Heart right ventricle (tissue), 16 donors: ENCODE measurements at places on chromosomes 11 and 22. TPM values are rescaled to one million over a fixed set of nuclear protein-coding genes. Genes with fewer than 3 reads are reported as not detected.

DNA sequence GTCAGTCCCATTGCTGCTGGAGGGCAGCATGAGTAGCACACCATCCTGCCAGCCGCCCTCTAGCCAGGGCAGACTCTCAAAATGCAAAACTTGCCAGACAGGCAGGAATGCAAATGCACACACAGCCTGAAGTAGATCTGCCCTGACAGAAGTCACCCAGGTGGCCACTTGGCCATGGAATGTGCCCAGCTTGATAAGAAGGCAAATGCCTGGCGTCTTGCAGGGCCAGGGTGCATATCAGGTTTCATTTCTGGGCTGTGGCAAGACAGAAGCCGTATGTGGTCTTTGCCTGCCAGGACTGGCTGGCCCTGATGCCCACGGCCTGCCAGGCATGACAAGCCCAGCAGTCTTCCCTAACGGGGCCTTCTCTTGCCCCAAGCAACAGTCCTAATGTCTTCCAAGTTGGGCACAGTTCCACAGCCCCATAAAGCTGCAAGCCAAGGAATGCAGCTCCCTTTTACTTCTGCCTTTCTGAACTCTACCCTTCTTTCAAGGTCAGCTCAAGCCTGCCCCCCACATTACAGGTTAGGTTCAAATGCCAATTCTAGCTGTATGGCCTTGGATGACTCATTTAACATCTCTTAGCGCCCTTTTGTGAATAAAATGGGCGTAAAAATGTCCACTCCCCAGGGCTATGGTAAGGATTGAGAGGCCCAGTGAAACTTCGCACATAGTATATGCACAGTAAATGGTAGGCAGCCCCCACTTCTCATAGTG lies 29.7 kb downstream of the POU2AF3 start:
- peaks cover 9% of the 10 kb centered on the region for H3K4me1 ChIP-seq
- H3K27me3 ChIP-seq: no peaks in the 10 kb centered on the region
- peak overlapping the region; percentile 14 for H3K27ac ChIP-seq
- H3K36me3 ChIP-seq: no peaks in the 10 kb centered on the region
- H3K4me3 ChIP-seq: no peak overlapping the region
- DNase-seq: peak; percentile 44

- H3K27me3 ChIP-seq: no peaks in the 10 kb centered on the region
- H3K4me1 ChIP-seq: peaks cover 15% of the 10 kb centered on the region
- no peak for DNase-seq
- no peak overlapping the region for H3K4me3 ChIP-seq
- no peak overlapping the region for H3K27ac ChIP-seq
Observed at GRCh38 chr11:1936781-1937615, 10.1 kb upstream of the MRPL23 start.

DNA sequence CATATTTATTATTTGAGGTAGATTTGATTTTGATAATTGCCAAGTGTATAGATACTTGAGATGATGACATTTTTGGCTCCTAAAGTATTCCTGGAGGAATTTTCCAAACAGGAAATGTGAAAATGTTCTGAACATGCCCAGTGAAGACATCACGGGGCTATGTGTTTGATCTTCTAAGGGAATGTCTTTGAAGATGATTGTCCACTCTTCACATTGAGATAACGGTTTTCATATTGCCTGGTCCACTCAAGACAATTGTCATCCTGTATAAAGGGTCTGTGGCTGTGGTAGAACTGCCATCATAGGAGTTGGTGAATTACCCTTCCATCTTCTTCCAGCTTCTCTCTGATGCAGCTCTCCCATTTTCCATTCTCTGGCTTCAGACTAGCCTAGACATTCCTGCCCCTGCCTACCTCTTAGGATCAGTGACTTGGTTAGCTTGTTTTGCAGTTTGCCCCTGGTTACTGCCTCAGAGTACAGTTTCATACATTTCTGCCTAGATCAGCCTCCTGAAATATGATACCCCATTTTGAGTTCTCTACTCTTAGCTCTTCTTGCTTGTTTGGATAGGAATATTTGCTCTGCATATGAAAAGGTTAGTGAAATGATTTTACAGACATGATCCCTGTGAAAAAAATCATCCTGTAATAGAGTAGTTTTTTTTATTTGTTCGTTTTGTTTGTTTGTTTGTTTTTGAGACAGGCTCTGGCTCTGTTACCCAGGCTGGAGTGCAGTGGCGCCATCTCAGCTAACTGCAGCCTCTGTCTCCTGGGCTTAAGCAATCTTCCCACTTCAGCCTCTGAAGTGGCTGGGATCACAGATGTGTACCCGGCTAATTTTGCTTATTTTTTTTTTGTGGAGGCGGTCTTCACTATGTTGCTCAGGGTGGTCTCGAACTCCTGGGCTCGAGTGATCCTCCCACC lies 111.4 kb upstream of the SORL1-AS1 start:
- no peak for DNase-seq
- H3K4me3 ChIP-seq: no peak overlapping the region
- H3K27ac ChIP-seq: no peak overlapping the region
- H3K36me3 ChIP-seq: peaks cover 8% of the 10 kb centered on the region
- H3K4me1 ChIP-seq: no peaks in the 10 kb centered on the region
- H3K27me3 ChIP-seq: no peaks in the 10 kb centered on the region

- H3K27me3 ChIP-seq: peaks cover 12% of the 10 kb centered on the region
- no peaks in the 10 kb centered on the region for H3K4me1 ChIP-seq
Observed at GRCh38 chr22:22400099-22400498, 108.4 kb downstream of the ZNF280B start.

DNA sequence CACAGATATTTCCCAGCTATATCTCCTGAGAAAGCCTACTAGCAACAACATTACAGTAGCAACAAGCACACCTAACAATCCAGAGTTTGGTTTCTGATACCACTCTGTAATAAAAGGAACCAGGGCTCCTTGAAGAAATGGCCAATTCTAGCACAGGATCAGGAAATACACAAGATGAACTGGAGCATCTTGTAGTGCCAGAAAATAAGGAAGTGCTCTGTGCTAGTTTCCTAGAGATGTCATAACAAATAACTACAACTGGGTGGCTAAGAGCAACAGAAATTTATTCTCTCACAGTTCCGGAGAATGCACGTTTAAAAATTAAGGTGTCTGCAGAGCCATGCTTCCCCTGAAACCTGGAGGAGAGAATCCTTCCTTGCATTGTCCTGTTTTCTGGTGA lies 217.8 kb downstream of the KIRREL3 start:
- no peak overlapping the region for H3K4me3 ChIP-seq
- H3K4me1 ChIP-seq: no peaks in the 10 kb centered on the region
- no peak overlapping the region for H3K27ac ChIP-seq

DNA sequence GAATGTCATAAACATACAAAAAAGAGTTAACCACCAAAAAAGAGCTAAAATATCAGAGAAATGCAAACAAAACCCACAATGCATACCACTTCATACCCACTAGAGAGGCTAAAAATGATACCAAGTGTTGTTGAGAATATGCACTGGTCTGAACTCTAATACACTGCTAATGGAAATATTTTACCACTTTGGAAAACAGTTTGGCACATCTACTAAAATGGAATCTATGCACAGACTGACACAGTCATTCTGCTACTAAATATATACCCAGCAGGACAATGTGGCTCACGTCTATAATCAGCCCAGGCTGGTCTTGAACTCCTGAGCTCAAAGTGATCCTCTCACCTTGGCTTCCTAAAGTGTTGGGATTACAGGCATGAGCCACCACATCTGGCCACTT lies 18.0 kb downstream of the MAPK1 start:
- no peak for DNase-seq
- H3K36me3 ChIP-seq: no peaks in the 10 kb centered on the region
- H3K4me3 ChIP-seq: no peak overlapping the region
- peaks cover 72% of the 10 kb centered on the region for H3K4me1 ChIP-seq

Gene VPREB1
- total RNA-seq: not detected

DNA sequence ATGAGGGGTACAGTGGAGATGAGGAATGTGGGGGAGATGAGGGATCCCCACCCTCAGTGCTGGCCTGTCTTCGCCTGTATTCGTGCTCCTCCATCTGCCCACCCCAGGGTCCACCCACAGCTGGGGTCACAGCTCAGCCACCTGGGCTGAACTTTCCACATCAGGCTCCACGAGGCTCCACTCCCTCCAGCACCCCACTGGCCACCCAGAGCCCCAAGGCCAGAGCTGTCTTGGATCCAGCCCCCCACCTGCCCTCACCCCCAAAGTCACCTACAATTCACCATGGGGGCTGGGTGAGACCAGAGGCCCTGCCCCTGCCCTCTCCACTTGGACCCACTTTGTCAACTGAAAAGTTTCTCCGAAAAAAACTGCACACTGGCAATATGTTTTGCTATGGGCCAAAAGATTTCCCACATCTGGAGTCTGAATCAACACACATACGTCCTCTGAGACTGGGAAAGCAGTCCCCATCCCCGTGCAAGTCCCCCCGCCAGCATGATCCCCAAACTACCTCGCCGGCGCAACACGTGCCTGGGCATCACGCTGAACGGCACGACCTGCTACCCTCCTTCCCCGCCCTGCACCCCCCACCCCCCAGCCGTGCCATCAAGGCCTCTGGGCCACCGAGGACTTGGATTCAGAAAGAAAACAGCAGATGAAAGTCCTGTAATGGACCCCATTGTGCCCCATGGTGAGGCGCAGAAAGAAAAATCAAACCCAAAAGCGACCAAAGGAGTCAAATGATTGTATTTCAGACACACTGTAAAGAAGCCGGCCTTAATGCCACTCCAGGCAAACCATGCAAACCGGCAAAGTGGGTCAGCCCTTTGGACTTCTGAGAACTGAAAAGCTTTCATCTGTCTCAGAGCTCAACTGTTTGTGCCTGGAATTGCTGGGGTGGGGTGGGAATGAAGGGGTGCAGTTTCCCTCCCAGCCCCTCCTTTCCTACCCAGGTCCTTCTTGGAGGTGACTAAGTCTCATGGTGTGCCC lies 16.5 kb upstream of the GAL start:
- no peak for DNase-seq
- H3K27ac ChIP-seq: no peak overlapping the region
- peaks cover 12% of the 10 kb centered on the region for H3K27me3 ChIP-seq

DNA sequence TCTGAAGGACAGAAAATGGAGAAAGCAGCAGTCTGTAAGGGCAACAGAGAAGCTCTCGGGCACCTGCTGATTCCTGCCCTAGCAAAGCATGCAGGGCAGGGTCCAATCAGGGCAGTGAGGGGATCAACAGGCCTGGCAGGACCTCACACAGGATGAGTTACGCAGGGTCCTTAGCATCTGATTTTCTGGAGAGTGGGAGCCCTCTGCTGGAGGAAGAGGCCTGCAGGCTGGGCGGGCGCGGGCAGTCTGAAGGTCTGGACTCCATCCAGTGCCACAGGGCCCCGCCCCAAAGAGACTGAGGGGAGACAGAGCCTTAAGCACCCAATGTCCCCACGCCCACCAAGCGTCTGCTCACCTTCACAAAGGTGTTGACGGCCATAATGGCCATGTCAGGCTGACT lies 28.9 kb downstream of the AP1B1 start:
- H3K27me3 ChIP-seq: no peaks in the 10 kb centered on the region
- peaks cover 22% of the 10 kb centered on the region for H3K4me1 ChIP-seq
- DNase-seq: peak; percentile 66

- peaks cover 66% of the 10 kb centered on the region for H3K4me1 ChIP-seq
- DNase-seq: no peak
- H3K27me3 ChIP-seq: no peaks in the 10 kb centered on the region
- no peak overlapping the region for H3K4me3 ChIP-seq
Observed at GRCh38 chr22:42920101-42920820, 63.2 kb upstream of the ARFGAP3 start.

- peaks cover 97% of the 10 kb centered on the region for H3K4me1 ChIP-seq
- H3K27ac ChIP-seq: no peak overlapping the region
- H3K27me3 ChIP-seq: no peaks in the 10 kb centered on the region
- H3K4me3 ChIP-seq: no peak overlapping the region
- H3K36me3 ChIP-seq: no peaks in the 10 kb centered on the region
Observed at GRCh38 chr11:128733440-128734102, 39.7 kb downstream of the FLI1 start.

DNA sequence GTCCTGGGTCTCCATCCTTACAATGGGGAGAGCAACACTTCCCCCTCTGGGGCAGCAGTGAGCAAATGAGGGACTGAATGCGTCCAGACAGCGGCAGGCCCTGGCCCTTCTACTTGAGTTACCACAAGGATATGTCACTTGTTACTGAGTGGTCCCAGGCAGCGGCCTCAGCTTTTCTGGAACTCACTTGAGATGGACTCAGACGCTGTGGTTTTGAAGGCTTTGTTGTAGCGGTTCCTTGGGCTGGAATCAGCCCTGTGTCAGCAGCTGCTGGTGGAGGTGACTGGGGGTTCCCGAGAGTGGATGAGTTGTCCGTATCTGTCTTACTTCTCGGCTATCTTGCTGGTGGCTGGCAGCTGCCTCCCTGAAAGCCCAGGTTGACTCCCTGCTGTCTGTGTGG lies 77.0 kb downstream of the MICAL2 start:
- H3K27ac ChIP-seq: peak overlapping the region; percentile 51
- H3K4me3 ChIP-seq: no peak overlapping the region
- DNase-seq: no peak
- H3K36me3 ChIP-seq: no peaks in the 10 kb centered on the region
- H3K27me3 ChIP-seq: no peaks in the 10 kb centered on the region

Gene GGTLC3
- total RNA-seq: not detected

Gene PLEKHB1
- total RNA-seq: 22.4 TPM

- no peaks in the 10 kb centered on the region for H3K36me3 ChIP-seq
- no peaks in the 10 kb centered on the region for H3K27me3 ChIP-seq
- H3K27ac ChIP-seq: no peak overlapping the region
- H3K4me3 ChIP-seq: no peak overlapping the region
Observed at GRCh38 chr11:84886344-84886743, 740.8 kb downstream of the DLG2 start.

- no peak overlapping the region for H3K27ac ChIP-seq
- no peaks in the 10 kb centered on the region for H3K36me3 ChIP-seq
- no peaks in the 10 kb centered on the region for H3K27me3 ChIP-seq
- DNase-seq: no peak
- no peaks in the 10 kb centered on the region for H3K4me1 ChIP-seq
Observed at GRCh38 chr11:17686231-17686980, 33.0 kb upstream of the MYOD1 start.

DNA sequence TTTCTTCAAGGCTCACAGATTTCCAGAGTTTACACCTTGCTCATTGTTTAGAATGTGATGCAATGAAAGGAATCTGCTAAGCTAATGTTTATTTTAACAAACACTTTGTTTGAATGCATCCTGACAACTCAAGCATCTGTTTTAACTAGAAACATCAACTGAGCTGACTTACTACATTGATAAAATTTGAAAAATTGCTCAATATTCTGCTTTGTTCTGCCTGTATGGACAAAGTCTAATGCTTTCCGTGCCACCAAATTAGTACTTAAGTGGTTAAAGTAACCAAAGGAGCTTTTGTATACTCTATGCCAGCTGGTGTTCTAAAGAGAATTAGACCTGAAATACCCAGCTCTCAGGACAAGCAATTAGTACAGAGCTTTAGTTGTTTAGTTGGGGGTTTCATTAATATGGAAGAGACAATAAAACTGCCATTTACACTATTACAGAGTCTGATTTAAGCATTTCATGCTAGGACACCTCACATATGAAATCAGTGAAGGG lies 105.2 kb downstream of the MAML2 start:
- no peaks in the 10 kb centered on the region for H3K36me3 ChIP-seq
- H3K27me3 ChIP-seq: no peaks in the 10 kb centered on the region
- H3K27ac ChIP-seq: no peak overlapping the region
- peaks cover 8% of the 10 kb centered on the region for H3K4me1 ChIP-seq
